Stimulated activated CD8-positive, alpha-beta memory T cell treated with anti-CD3 and anti-CD28 coated beads, Interleukin-4, amount 100 ng/mL, for 4 hours (primary cell): ENCODE measurements at places on chromosomes 5 and 9.

- DNase-seq = no peak
Measured at GRCh38 chr9:128340691-128341434, 536 bp downstream of the SLC27A4 start.

DNA sequence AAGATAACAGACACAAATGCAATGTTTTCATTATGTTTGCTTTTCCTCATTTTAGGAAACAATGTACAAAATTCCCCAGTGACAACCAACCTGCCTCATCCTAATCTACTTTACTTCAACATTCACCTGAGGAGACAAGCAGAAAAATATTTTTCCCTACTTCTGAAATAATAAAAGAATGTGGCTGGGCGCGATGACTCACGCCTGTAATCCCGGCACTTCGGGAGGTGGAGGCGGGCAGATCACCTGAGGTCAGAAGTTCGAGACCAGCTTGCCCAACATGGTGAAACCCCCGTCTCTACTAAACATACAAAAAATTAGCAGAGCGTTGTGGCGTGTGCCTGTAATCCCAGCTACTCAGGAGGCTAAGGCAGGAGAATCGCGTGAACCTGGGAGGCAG lies 36.9 kb downstream of the MYO10 start:
- no peak for DNase-seq

GRCh38 chr5:178209334-178210072 lies 5.2 kb downstream of the HNRNPAB start:
- DNase-seq = no peak

DNA sequence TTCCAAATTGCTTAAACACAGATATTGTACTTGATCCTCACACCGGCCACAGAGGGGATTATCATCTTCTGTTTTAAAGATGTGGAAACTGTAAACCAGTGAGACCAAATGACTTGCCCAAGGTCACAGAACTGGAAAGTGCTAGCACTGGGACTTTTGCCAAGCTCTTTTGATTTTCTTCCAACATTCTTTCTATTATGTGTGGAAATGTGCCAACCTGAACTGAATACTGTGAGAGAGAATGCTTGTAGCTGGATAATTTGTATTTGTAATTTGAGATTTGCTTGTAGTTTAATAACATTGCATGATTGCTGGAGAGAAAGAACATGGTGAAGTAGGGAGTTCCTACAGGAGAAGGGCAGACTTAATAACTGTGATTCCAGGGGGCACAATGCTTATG lies 977.9 kb upstream of the NUDT12 start:
- DNase-seq = no peak

- DNase-seq = no peak
Measured at GRCh38 chr5:164784230-164784629, 1278.8 kb downstream of the MAT2B start.

- DNase-seq = no peak
Measured at GRCh38 chr9:278651-279050, 64.0 kb downstream of the DOCK8 start.

GRCh38 chr9:123796094-123796493 lies 133.8 kb downstream of the DENND1A start:
- no peak for DNase-seq

DNA sequence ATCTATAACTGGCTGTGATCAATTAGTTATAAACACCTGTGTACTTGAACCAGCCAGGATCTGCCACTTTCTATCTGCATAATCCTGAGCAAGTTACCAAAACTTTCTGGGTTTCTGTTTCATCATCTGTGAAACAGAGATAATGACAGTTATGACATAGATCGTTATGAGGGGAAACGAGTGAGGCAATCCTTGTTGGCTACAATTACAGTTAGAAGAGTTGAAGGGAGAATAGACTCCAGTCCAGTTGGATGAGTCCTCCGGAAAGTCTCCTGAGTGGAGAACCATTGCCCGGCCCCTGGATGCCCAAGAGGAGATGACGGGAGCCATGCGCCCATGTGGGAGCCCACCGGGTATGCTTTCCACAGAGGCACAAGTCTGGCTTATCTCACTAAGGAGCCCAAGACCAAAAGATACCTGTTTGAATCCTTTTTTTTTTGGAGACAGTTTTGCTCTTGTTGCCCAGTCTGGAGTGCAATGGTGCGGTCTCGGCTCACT lies 4.5 kb downstream of the PDE6A start:
- DNase-seq = no peak

GRCh38 chr5:643351-643801 lies 31.2 kb downstream of the CEP72 start:
- DNase-seq = no peak

DNA sequence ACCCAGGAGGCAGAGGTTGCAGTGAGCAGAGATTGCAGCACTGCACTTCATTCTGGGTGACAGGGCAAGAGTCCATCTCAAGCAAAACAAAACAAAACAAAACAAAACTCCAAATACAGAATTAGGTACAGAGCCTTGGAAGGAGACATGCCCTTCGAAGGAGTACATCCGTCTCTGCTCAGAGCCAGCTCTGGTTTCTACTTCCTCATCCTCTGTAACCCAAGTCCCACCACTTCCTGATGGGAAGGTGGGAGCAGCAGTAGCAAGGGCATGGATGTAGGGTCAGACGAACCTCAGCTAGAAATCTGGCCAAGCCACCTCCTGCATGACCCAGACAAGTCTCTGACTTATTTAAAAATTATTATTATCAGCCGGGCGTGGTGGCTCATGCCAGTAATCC lies 16.5 kb upstream of the STXBP1 start:
- DNase-seq = no peak

GRCh38 chr5:98963019-98963418 lies 34.2 kb upstream of the CHD1 start:
- no peak for DNase-seq

DNA sequence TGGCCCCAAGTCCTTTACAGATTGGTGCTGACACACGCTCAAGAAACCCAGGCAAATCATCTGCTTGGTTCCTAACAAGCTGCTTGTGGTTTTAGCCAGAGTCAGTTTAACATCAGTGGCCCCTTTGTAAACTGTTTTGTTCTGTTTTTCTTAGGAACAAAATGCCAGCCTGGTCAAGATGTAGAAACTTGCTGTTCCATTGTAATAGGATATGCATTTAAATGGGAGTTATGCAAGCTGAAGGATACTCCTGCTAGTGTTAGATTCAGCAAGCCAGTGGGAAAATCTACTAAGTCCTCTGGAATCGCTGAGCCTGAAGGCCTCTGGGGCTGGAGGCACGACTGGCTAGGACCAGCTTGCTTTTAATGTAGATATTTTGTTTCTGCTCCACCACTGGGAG lies 391.1 kb downstream of the TLE4 start:
- DNase-seq = no peak

DNA sequence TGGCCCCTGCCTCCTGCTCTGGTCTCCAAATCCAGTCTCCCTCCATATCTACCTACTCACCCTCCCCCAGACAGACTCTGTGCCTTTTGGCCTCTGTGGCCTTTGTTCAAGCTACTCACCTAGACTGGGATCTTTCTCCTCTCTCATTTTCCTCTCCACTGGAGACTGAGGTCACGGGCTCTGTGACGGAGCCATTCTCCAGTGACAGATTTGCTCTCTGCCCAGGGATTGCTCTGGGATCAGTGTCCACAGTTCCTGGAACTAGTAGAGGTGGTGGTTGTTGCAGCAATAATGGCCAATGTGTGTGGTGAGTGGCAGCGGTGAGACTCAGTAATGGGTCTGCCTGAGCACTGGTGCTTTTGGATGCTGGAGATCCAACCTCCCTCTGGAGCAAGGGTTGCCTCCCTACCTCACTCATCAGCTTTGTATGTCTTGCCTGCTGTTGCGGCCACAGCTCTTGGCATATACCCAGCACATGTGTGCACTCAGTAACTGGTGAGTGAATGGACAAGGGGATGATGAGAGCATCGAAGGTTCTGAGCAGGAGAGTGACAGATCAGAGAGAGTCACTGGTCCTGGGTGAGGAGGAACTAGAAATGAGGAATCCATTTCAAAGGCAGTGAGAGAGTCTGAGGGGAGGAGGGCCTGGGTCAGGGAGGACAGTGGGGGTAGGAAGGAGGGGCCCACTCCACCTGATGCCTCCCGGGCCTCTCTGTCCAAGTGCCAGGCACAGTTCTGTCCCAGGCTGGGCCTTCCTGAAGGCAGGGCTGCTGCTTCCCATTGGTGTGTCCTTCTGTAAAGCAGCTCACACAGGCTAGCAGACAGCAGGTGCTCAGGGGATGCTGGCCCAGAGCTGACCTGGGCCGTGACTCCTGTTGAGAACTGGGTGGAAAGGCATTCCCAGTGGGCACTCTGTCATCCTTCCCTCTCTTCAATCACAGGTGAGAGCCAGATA lies 96.5 kb upstream of the PITX1 start:
- no peak for DNase-seq

DNA sequence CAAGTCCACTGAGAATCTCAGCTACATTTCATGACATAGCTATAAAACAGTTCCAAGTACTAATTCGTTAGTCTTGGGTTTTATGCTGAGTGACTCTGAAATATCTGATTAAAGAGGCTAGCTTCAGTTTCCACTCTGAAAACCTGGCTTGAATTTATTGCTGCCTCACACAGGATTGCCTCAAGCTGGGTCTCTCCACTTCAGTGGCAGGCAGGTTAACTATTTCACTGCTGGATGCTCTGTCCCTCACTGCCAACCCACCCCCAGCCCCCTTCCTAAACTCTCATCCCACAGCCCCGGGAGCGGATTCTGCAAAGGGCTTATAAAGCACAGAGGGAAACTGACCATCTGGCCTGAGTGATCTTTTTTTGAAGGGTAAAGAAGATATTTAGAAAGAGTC lies 318.3 kb downstream of the MLLT3 start:
- no peak for DNase-seq

DNA sequence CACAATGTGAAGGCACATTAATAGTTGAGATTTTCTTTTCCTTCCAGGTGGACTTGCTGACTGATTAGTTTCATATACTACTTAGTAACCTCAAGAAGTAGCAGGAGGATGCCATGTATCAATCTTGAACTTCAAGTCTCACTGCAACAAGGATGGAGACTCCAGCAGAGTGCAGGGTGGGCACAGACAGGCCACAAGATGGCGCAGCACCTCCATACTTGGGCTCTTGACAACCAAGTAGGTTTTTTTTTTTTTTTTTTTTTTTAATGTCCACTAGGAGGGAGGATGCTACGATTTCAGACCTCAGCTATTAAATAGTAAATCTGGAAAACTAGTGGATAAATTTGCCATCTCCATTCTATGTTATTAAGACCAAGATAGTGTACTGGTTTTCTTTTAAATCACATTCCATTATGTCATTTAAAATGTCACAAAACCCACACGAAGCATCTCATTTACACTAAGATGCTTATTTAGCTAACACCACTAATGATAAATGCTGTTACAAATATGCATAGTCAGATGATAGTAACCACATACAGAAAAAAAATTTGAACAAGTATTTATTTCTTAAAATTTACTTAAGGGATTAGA lies 58.6 kb downstream of the IL6ST start:
- peak; percentile 35 for DNase-seq

- no peak for DNase-seq
Measured at GRCh38 chr5:136203303-136203922, 10.5 kb upstream of the SMIM32 start.

DNA sequence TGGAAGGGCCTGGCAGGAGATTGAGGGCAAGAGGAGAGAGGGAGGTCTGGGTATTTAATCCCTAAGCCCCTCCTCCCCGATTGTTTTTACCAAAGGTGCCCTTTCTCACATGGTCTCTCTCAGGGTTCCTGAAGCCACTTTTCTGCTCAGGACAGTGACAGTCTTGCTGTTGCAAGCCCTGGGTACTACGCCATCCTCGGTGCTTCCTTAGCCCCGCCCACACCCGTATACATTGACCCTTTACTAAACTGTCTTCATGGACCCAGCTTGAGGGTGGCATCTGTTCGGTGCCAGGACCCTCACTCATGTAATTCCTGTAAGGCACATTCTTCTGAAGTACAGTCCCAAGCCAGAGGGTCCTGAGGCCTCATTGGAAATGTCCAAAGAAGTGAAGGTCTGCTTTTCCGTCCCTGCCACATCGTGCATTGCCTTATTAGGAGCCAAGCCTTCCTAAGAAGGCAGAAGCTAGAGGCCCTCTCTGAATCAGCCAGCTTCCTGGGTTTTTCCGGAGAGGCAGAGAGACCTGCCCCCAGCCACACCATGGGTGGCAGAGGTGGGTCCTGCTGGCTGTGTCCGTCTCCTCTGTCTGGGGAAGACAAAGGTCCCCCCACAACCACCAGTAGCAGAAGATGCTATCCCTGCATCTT lies 1.9 kb upstream of the SH3PXD2B start:
- no peak for DNase-seq

- DNase-seq = no peak
Measured at GRCh38 chr9:109816490-109816889, 36.5 kb downstream of the PALM2AKAP2 start.

- DNase-seq = no peak
Measured at GRCh38 chr9:34995670-34996060, 6.1 kb downstream of the DNAJB5 start.

DNA sequence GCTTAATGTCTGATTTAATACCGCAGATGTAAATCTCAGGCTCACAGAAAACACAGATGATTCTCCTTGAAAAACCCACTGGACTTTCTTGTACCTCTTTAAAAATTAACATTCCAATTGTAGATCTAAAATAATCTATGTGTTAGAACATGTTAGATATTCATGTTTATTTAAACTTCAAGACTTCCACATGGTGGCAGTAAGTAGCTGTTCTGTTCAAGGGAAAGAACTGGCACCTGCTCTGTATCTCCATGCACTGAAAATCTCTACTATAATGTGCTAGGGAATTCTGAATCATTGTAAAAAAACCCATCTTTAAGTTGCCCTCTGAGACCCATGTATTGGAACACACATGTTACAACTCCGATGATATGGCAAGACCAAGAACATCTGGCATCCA lies 366.9 kb downstream of the DMRTA1 start:
- no peak for DNase-seq

DNA sequence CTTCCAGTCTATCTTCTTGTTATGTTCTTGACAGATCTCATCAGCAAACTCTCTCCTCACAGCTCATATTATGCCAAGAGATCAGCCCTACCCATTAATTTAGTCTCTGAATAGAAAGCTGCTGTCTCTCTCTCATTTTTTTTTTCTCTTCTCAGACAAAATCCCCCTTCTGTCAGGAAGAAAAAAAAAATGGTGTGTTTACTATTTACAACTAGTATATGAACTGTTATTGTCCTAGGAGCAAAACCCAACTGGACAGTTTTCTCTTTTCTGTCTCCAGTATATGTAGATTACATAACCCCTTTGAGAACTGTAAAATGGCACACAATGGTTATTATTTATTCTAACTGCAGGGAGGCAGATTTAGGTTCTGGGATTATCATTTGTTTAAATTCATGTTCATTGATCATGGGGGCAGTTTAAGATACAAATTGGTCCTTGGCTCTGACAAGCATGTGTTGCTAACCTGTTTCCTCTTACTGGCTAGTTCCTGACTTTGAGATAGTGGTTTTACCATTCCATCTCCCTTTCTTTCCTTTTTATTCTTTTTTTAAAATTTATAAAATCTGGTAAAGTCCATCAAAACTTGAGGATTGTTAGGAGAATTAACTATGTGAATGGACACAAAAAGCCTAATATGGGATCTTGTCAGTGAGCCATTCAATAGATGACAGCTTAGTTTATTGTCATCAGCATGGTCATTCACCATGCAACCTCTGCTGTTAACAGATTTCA lies 210.0 kb upstream of the PAPPA start:
- no peak for DNase-seq

GRCh38 chr9:12964271-12964670 lies 189.5 kb downstream of the LURAP1L start:
- no peak for DNase-seq
